ENCODE measurements at places on chromosomes 5 and 9.
A peak's percentile ranks its signal among the peaks of the same experiment; 100 is the strongest.

DNA sequence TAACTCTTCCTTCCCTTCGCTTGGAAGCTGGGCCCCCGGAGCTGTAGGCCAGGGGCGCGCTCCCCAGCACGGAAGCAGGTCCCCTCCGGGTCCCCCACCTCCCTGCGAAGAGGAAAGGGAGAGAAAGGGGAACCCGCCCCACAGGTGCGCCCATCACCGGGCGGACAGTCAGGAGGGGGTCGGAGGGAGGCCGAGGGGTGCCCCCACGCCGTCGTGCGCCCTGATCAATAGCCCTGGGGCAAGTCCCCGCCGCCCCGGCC lies 793 bp downstream of the AGPAT2 start:
- DNase-seq, result no peak

GRCh38 chr5:7995688-7996294 lies 126.8 kb downstream of the MTRR start:
- no peak for DNase-seq

GRCh38 chr9:77575785-77576184 lies 72.3 kb downstream of the GNA14 start:
- DNase-seq, result no peak

DNA sequence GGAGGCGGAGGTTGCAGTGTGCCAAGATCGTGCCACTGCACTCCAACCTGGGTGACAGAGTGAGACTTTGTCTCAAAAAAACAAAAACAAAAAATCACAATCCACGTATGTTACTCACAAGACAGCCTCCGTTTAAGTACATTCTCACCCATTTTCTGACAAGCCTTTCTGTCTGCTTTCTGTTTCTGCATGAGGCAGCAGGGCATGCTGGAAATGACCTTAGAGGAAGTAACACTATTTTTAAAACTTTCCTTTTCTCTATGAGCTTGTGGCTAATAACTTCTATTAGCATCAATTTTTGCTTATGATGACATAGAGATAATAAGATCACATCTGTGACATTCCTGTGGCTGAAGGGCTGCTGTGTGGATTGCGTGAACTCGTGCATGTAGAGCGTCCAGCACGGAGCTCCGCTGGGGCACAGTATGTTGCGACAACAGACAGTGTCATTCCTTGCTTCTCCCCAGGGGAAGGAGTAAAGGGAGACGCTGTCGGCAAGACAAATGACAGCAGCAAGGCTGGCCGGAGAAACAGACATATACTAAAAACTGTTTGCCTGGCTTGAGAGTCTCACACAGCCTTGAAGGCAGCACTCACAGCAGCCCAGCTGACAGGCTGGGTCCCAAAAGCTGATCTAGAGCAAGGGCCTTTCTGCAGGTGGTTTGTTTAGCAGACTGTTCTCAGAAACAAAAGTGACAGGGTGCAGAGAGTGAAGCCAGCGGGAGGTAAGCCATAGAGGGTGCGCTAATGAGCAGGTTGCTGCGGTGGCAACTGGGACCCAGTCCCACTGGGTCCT lies 1.6 kb downstream of the BTNL3 start:
- DNase-seq, result no peak

- peak; percentile 61 for DNase-seq
These were observed 2.7 kb upstream of the ANP32B start for GRCh38 chr9:97980479-97980803.

DNA sequence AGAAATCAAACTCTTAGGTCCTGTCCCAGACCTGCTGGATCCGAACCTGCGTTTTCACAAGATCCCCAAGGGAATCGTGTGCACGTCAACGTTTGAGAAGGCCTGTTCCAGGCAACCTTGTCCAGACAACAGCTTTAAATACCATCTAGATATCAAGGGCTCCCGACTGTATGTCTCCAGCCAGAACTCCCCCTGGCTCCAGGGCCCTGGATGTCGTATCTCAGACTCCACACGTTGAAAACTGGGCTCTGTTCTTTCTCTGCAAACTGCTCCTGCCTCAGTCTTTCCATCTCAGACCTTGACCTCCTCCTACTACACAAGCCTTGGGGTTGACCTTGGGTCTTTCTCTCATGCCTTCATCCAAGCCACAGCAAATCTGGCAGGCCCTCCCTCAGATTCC lies 5.8 kb upstream of the ENG start:
- no peak for DNase-seq

- DNase-seq, result no peak
These were observed 1858.6 kb upstream of the CDH9 start for GRCh38 chr5:28896949-28897348.

GRCh38 chr5:2093859-2094615 lies 211.3 kb upstream of the IRX4 start:
- peak; percentile 98 for DNase-seq

GRCh38 chr5:3601911-3602782 lies 6.5 kb downstream of the IRX1 start:
- DNase-seq, result no peak

GRCh38 chr9:134165357-134166315 lies 1.3 kb upstream of the RNU6ATAC start:
- peak; percentile 46 for DNase-seq

GRCh38 chr5:179251276-179251969 lies 93.8 kb downstream of the ADAMTS2 start:
- DNase-seq, result no peak

- no peak for DNase-seq
These were observed 222.4 kb downstream of the NTRK2 start for GRCh38 chr9:84891924-84892323.

DNA sequence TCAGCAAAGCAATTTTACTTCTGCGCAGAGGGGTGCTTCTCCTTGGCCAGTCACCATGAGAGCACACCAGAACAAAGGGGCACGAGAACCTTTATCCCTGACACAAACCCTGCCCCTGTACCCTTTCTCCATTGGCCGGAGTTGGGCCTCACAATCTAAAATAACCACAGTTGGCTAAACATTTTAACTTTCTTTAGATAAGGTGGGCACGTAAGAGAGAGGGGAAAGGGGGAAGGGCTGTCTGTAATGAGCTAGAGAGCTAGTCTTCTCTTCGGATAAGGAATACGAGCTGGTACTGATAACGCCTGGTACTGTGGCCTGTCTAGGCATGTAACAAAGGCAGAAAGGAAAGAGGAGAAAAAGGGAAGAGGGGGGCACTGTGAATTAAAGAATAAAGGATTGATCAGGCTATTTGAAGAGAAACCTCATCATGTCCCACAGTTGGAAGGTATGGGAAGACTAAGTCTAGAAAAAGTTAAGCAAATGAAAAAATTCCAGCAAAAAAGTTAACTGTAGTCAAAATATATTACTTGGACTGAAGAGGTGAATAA lies 1.8 kb upstream of the IARS1 start:
- no peak for DNase-seq

- DNase-seq, result no peak
These were observed 562.7 kb downstream of the TLE4 start for GRCh38 chr9:80134487-80134886.

GRCh38 chr5:159178978-159179377 lies 30.4 kb downstream of the RNF145 start:
- DNase-seq, result peak; percentile 89

GRCh38 chr5:32369542-32370155 lies 56.9 kb upstream of the MTMR12 start:
- DNase-seq, result no peak

- DNase-seq, result no peak
These were observed 32.2 kb downstream of the ENTREP1 start for GRCh38 chr9:69357030-69357775.

GRCh38 chr9:14209399-14210345 lies 104.3 kb downstream of the NFIB start:
- DNase-seq, result no peak

GRCh38 chr5:71924980-71925379 lies 182.3 kb upstream of the MAP1B start:
- no peak for DNase-seq

DNA sequence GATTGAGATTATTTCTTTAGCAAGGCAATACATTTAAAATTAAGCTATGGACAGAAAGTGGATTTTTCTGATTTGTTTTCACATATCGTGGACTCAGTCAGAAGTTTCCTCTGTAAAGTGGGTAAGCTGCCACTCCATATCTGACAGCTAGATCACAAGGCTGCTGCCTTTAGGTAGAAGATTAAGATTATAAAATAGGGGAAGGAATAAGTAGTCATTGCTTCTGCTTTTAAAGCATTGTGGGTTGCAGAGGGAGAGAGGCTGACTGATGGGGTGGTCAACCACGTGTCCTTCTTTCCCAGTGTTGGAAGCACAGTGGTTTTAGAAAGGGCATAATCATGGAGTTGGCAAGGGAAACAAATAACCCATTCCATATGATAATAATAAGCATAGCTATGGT lies 74.3 kb upstream of the MOCS2 start:
- no peak for DNase-seq

DNA sequence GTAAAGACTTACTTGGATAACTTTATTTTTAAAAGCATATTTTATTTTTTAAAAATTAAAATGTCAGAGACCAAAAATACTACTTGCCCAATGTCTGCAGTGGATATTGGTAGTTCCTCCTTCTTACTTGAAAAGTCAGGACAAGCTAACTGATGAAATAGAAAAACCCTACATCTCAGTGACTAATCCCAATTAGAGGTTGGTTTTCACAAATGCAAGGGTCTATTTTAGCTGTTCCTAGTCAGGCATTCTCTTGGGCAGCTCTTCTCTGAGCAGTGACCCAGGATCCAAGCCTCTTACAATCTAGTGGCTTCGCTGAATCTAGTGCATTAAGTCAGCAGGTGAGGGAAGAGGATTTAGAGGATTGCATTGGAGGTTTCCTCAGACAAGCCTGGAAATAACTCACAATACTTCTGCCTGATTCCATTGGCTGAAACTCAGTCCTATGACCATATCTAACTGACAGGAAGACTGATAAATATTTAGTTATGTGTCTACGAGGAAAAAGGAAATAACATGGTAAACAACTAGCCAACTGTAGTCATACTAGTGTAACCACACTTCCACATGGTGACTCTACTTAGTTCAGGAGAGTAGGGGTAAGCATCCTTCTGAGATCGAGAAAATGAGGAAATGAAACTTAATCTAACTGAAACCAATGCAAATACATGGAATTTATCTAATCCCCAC lies 34.2 kb upstream of the MIER3 start:
- no peak for DNase-seq

DNA sequence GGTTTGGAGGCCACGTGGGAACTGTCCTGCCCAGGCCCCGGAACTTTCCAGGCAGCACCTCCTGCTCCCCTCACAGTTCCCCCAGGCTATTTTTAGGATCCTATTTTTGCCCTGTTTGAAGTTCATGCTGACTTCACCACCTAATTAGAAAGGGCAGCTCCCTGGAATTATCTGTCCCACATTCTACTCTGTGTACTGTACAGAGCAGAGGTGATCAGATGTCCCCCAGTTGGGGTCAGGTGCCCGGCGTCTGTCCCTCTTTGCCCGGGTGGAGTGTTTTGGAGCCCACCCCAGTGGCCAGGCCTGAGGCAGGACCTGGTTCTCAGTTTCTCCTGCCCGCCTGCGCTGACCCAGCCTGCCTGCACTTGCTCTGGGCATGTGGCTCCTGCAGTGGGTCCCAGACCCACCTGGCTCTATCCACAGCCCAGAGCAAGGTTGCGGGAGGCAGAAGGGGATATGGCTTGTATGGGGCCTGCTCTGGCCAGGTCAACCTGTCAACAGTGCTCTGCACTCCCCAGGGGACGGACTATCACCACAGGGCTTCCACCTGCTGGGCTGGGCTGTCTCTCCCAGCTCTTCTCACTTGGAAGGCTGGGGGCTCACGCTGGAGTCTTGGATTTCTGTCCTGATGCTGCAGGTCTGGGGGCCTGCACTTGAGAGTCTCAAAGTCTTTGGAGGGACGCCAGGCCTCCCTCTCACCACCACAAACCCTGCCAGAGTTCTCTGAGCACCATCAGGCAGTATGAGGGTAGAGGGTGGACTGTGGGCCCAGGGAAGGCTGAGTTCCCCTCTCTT lies 268.3 kb downstream of the GADD45G start:
- DNase-seq, result no peak

DNA sequence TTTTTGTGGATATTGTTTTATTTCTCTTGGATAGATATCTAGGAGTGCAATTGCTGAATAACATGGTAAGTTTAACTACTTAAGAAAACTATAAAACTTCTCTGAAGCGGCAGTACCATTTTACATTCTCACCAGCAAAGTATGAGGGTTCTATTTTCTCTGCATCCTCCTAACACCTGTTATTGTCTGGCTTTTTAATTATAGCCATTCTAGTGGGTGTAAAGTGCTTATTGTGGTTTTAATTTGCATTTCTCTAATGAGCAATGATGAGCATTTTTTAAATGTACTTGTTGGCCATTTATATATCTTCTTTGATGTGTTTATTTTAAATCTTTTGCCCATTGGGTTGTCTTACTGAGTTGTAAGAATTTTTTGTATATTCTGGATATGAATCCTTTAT lies 28.7 kb downstream of the SMIM32 start:
- no peak for DNase-seq

- DNase-seq, result no peak
These were observed 206.0 kb downstream of the NFIB start for GRCh38 chr9:14107977-14108376.

GRCh38 chr5:148374690-148375360 lies 8.9 kb upstream of the FBXO38 start:
- DNase-seq, result peak; percentile 47

DNA sequence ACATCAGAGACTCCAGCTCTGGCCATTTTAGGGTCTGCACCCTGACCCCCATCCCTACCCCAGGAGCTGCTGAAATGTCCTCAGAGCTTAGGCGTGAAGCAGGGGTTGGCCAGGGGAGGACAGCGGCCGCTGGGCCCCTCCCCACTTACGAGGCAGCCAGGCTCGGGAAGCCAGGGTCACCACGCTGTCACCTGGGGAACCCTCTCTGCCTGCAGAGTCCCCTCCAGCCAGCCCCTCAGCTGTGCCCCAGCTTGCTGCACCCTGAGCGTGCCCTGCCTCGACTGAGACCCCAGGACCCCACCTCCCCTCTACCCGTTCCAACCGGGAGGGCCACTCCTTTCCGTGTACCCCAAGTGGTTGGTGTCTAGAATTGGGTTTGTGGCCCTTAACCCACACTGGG lies 2.7 kb downstream of the LCN10 start:
- DNase-seq, result no peak

DNA sequence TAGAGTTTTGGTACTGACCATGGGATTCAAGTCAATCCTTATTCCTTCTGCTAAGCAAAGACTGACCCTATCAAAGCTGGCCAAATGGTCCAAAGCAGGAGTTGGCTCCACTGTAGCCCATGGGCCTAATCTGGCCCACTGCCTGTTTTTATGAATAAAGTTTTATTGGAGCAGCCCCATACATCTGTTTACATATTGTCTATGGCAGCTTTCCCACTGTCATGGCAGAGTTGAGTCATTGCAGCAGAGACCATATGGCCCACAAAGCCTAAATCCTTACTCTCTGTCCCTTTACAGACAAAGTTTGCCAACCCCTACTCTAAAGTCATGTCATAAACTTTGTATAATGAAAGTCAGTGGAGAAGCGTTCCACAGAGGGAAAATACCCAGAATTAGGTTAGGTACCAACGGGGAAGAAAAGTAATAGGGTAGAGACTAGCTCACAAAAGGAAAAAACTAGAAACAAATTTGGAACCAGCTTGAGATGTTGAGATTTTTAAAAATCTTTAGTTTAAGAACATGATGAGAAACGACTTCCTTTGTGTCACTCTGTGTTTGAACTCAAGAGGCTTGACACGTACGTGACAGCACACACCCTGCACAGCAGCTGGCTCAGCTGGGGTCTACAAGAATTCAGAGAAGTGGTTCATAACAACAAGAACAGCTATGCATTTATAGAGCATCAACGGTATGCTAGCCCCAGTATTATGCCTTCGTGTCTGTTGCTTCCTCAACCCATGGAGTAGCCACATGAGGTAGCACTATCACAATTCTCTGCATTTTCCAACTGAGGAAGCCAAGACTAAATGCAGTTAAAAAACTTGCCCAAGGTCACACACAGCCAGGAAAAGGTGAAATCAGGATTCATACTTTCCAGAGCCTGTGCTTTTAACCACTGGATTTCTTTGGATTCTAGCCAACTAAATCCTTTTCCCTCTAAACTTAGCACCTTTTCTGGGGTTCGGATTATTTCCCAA lies 198.9 kb upstream of the WWC1 start:
- no peak for DNase-seq
